ENCODE measurements at places on chromosomes 2 and 18.

DNA sequence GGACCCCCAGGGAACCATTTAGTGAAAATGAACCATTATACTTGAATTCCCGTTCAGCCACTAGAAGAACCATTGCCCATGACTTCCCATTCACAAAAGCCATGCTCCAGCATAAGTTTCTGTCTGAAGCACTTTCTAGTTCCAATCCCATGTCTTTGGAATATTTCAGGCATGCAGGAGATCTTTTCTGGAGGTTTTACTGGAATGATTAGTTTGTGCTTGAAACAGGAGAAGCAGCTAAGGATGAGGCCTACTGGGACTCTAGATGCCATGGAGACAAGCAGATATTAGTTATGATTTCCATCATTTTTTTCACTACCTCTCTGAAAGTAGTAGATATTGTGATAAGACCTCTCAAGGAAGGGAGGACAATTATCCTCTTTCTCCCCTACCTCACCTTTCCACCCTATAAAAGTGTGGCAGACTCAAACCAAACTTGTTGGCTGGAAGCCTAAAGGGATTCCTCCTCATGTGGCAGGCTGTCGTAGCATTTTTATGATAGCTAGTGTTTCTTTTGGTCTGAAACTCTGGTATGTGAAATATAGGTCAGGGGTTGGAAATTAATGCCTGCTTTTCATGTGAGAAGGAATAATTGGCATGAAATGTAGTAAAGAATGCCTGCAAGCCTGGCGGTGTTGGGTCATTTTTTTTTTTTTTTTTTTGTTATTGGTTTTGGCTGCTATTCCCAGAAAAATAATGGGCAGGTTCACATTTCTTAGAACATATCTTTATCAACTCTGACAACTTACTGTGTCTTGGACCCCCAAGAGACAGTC lies 29.3 kb upstream of the MMADHC start:
- no peak for DNase-seq

- no peak for DNase-seq
Measured at GRCh38 chr2:174673876-174674275, 76.3 kb upstream of the WIPF1 start.

DNA sequence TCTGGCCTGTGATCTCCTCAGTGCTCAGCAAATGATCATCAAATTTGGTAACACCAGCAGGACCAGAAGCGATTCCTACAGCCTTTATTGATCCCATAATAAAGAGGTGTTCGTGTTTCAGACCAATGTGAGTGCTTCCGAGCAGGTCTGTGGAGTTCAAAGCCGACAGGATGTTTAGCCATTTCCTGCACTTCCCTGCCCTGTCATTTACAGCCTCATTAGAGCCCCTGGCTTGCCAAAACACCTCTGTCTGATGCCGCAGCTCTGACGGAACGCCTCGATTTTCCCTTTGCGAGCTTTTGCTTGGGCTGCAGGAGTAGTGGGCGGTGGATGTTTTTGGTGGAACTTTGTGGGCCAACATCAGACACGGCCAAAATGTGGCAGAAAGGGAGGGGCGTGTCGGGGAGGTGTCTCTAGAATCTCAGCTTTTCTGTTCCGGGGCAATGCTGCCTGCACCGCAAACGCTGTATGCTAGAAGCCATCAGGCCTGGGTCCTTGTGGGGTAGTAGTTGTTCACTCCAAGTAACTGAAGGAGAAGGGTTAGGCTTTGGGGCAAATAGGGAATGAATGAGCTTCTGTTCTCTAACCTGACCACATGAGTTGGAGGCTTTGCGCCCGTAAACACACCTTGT lies 26.1 kb upstream of the INHBB start:
- DNase-seq, result no peak

- no peak for DNase-seq
Measured at GRCh38 chr18:50518787-50519546, 40.9 kb upstream of the MAPK4 start.

DNA sequence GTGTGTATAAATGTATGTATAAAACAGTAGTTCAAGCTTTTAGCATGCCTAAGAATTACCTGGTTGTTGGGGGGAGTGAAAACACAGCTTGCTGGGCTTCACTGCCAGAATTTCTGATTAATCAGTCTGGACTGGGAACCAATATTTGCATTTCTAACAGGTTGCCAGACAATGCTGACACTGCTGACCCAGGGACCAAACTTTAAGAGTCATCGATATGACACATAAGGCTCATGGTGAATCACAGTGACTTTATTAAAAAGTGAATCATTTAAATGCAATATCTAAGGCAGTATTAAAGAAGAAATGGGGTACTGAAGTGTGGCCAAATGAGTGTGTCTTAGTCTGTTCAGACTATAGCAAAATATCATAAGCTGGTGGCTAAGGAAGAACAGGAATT lies 195.9 kb upstream of the DTNA start:
- no peak for DNase-seq

GRCh38 chr18:48766487-48766886 lies 184.3 kb downstream of the SMAD7 start:
- DNase-seq, result no peak

- DNase-seq, result no peak
Measured at GRCh38 chr2:116094196-116094595, 1651.8 kb downstream of the DPP10 start.

DNA sequence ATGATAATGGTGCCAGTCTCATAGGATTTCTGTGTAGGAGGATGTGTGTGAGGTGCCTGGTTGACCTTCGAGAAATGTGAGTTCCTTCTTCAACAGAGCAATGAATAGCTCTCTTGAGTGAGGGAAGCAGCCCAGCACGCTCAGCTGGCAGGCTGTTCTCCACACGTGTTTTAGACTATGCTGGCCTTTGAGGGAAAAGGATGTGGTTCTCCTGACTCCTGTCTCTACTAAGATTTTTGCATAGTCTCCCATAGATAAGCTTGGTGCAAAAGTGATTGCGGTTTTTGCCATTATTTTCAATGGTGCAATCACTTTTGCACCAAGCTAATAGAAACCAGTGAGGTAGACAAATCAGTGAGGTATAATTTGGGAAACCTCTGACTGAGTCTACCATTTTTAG lies 284.1 kb downstream of the SLC4A3 start:
- no peak for DNase-seq

- DNase-seq, result no peak
Measured at GRCh38 chr2:58614219-58614618, 373.1 kb upstream of the FANCL start.

- DNase-seq, result no peak
Measured at GRCh38 chr18:37275237-37275741, 290.3 kb downstream of the CELF4 start.

DNA sequence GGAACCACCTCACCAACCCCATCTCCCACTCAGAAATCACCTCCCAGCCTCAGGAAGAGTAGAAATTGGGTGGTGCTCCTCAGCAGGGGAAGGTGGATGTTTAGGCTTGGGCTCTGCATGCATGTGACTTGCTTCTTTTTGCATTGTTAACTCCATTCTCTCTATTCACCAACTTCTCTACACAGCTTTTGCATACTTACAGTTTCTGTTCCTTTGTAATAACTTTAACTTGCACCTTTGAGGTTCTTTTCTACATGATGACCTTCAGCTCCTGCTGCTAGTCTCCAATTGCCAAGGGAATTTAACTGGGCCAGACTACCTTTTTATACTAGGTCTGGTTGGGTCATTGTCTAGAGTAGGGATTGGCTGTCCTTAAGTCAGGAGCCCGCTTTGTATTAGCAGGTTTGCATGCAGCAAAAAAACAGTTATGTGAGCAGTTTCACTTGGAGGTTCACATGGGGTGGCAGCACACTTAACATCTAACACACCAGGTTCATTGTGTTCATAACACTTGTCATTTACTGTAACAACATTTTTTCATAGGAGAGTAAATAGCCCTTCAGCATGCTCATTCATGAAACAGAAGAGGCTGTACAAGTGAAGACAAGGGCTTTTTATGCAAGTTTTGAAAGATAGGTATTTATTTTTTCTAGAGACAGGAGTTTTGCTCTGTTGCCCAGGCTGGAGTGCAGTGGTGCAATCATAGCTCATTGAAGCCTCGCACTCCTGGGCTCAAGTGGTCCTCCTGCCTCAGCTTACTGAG lies 12.0 kb downstream of the MRPL35 start:
- no peak for DNase-seq

GRCh38 chr2:238146884-238147544 lies 8.5 kb downstream of the KLHL30 start:
- no peak for DNase-seq

DNA sequence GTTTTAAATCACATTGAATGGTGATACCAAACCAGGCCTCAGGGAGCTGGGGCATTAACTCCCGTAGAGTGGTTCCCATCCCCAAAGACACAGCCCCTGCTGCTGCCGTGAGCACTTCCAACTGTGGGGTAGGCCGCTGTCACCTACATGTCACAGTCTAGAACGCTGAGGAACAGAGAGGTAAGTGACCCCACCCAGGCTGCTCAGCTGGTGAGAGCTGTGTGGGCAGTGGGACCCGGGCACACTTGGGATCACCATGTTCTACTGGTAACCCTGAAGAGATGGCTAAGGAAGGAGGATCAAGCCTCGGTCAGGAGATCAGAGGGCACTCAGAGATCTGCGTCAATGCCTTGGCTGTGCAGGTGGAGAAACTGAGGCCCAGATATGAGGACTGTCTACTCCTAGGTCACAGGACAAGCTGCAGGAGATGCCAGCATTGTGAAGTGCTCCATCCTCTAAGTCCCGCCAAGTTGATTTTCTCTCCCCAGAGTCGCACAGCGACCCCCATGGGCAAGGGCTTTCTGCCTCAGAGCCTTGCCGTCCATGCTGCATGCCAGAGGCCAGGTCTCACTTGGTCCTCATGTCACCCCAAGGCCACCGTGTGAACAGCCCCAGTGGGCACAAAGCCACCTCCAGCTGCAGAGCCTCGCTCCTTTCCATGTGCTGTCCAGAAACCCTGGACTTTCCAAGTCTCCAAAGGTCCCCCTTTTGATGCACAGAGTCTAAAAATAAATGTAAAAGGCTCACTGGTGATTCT lies 144.2 kb upstream of the OTOS start:
- DNase-seq, result no peak

- DNase-seq, result no peak
Measured at GRCh38 chr2:129726216-129726615, 253.2 kb upstream of the RAB6C start.

GRCh38 chr2:18456026-18456425 lies 104.4 kb downstream of the RDH14 start:
- DNase-seq, result no peak

- no peak for DNase-seq
Measured at GRCh38 chr18:26545335-26546123, 2.8 kb downstream of the KCTD1 start.

GRCh38 chr2:231342061-231342711 lies 53.3 kb upstream of the B3GNT7 start:
- DNase-seq, result no peak

DNA sequence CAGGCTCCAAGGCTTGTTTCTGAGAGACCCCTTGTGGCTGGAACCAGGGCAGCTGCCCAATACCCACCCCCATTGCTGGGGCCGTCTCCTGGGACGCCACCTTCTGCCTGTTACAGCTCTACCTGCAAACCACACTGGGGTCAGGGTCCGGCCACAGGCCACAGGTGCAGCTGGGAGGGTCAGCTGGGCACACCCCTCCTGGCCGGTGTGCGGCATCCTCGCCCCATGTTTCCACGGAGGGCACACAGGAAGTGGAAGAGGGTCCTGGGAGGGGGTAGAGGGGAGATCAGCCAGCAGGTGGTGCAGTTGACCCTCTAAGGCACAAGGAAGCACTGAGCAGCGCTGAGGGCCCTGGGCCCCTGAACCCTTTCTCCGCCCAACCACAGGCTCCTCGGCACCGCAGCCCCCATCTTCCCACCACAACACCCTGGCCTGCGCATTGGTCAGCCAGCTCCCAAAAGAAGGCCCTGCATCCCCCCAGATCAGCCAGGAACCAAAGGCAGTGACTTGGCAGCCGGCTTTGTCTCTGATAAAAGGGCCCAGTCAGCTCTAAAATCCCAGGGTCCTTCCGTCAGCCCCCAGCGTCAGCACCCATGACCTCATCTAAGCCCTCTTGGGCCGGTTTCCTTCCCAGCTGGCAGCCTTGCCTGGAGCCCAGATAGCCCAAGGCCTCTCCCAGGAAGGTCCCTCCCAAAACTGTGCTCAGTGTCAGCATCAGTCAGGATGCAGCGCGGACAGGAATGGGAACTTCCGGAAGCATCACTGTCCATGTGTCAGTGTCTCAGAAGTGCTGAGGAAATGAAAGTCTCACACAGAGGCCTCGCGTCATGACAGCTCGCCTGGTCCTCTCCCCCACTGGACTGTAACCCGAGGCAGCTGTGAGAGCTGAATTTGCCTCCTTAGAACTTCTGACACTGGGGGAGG lies 1.7 kb downstream of the ERFE start:
- DNase-seq, result no peak

GRCh38 chr2:9693196-9693491 lies 62.3 kb upstream of the YWHAQ start:
- DNase-seq, result no peak

GRCh38 chr18:76490670-76491472 lies 4.2 kb downstream of the ZNF516 start:
- no peak for DNase-seq

DNA sequence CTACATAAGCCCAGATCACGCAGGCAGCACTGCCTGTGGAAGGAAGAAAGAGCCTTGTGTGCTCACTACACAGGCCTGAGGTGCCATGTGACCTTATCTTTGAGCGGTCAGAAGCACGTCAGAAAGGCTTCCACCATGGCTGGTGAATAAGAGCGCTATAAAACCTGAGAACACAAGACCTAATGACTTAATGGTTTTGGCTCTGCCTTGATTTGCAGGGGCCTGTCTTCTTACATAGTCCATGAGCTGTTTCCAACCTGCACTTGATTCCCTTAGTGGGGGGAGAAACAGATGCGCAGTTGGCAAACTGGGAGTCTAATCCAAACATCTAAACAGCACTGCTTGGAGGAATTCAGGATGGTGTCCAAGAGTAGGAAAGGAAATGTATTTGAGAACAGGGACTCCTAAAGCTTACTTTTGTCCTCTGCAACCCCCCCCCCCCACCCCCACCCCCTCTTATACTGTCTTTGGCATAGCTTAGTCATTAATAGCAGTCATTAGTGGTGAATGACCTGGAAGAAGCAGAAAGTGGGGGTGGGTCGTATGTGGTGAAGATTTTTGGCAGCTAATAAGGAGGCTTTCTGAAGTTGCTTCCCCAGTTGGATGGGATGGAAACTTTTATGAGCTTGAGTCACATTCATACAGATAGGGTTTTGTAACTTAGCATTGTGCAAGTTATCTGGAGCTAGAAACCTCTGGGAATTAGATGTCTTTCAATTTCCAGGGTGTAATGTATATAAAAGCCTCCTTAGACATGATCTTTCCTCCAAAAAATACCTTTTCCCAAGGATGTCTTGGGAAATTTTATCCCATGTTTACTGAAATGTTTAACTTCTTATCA lies 454.1 kb downstream of the MEIS1 start:
- DNase-seq, result peak; percentile 72

DNA sequence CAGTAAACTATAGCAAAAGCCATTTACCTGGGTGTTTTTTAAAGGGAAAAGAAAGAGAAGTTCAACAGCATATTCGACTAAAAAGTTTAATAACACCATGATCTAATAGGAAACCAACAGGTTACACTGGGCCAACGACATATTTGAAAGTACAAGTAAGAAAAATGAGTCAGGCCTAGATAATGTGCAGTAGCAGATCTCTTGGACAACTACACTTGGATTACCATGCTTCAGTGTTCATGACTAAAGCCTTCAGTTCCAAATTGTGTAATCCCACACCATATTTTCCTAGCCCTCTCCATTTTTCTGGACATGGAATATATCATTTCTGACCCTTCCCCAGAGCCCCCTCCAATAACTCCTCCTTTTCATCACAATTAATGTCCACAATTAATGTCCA lies 39.1 kb upstream of the FIGN start:
- DNase-seq, result peak; percentile 5

GRCh38 chr2:239619369-239619768 lies 218.5 kb upstream of the HDAC4 start:
- DNase-seq, result no peak

- no peak for DNase-seq
Measured at GRCh38 chr18:30415903-30416302, 626.6 kb downstream of the DSC3 start.

- no peak for DNase-seq
Measured at GRCh38 chr2:234983011-234983726, 31.4 kb downstream of the SH3BP4 start.
